ENCODE measurements at places on chromosomes 12 and 14.

DNA sequence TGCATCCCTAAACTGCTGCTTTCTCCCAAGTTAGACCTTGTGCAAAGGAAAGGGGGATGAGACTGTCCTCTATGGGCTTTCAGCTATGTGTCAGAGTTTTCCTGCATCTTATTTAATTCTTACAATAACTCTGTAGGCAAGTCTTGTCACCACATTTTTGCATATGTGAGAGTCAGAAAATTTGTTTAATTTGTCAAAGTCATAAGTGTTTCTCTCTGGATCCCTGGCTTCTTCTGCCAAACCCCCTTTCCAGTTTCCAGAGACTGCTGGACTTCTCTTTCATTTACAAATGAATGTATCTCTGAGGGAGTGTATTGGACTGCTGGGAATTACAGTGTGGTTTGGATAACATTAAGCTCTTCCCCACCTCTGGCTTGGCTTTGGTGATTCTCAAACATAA, 877.6 kb upstream of the SEL1L start:
- DNase-seq = no peak

GRCh38 chr14:90811641-90812040, 4.6 kb downstream of the TTC7B start:
- DNase-seq = no peak

DNA sequence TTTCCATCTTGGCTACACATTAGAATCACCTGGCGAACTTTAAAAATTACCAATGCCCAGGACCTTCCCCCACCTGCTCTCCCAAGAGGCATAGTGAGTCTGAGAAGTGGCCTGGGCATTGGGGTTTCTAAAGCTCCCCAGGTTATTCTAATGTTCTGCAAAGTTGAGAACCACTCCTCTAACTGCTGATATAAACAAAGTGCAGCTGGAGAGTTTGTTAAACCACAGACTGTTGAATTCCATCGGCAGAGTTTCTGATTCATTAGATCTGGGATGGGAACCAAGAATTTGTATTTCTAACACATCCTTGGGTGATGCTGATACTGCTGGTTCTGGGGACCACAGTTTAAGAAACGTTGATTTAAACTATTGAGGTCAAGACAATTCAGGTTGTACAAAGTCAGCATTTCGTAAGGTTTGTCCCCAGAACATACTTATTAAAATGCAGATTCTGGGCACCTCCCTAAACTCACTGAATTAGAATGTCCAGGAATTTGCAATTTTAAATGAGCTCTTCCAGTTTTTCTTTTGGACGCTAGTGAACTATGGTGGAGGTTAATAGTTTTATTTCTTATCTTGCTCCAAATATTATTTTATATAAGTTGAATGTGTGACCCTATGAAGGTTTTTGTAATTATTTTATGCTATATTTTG, 309.1 kb downstream of the NRXN3 start:
- no peak for DNase-seq

- no peak for DNase-seq
Observed at GRCh38 chr12:55780685-55781084, 36.8 kb downstream of the SARNP start.
